ENCODE measurements at places on chromosomes 13 and 19.

- DNase-seq = peak; percentile 73
Observed at GRCh38 chr19:46297700-46298478, 1.0 kb downstream of the HIF3A start.

GRCh38 chr19:2271234-2272103 is 10.5 kb downstream of the PEAK3 start:
- peak; percentile 92 for DNase-seq

GRCh38 chr13:66021846-66022245 is 1208.3 kb downstream of the PCDH9 start:
- no peak for DNase-seq

DNA sequence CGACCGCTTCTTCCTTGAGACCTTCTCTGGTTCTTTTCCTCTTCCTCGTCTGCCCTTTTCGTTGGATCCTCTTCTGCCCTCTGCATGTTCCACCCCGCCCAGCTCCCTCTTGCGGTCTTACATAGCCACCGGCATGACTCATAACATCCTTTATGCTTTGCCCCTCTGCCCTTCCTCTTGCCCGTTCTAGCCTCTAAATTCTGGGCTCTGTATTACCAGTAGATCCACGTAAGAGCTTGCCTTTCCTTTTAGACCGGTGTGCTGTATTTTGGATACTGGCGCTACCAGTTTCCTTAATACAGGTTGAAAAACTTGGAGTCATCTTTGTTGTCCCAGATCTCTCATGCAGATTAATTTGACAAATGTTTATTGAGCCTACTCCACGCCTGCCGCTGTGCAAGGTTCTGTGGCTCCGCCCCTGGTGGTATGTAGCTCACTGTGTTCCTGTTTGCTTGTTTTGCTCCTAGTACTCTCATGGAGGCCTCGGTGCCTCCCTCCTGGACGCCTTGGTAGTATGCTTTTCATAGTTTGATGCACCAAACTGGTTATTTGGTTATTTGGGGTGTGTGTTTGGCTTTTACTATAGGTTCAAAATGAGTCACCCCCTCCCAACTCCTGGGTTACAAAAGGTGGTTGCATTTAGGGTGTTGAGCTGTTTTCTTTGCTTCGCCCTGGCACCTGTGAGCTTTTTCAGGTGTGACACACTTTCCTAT is 1.7 kb downstream of the GTF3A start:
- peak; percentile 82 for DNase-seq

- DNase-seq = no peak
Observed at GRCh38 chr19:18637673-18638630, 1.1 kb downstream of the KLHL26 start.

GRCh38 chr13:93862259-93862658 is 617.2 kb downstream of the DCT start:
- peak; percentile 24 for DNase-seq

- DNase-seq = peak; percentile 86
Observed at GRCh38 chr19:38683393-38684077, 36.1 kb downstream of the ACTN4 start.

DNA sequence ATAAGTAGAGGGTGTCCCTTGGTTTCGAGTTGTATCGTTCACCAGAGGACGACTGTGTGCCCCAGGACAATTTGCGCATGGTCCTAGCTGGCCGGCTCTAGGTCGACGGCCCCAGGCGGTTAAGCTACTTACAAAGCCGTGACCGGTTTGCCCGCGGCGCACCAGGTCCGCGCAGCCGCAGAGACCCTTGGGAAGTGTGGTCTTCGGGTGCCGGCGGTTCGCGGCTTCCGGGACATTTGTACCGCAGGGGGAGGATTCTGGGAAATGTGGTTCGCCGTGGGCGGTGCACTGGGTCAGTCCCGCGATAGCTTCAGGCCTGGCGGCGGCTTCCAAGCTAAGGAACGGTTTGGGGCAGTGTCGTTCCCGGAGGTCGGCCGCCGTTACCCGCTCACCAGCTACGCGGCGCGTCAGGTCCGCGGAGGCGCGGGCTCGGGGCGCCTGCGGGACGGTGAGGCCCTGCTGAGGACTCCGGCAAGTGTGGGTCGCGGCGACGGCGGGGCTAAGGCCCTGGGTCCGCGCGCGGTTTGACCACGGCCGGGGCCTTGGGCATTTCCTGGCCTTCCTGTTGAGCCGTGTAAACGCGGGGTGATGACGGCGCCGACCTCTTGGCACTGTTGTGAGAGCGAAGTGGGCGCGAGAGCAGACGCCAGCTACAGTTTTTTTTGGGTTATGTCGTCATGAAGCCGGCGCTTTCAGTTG is at the start of gene ZNF302:
Gene ZNF302 (plus strand): TSS at position 293 of the 699 bp plus-strand sequence. CDS start 1,127 bp downstream, outside the sequence.
- peak; percentile 99 for DNase-seq

- DNase-seq = no peak
Observed at GRCh38 chr13:41034881-41035280, 15.8 kb upstream of the ELF1 start.

- peak; percentile 73 for DNase-seq
Observed at GRCh38 chr19:45153339-45154063, 7.3 kb downstream of the NKPD1 start.

GRCh38 chr13:100753376-100753775 is 78.8 kb upstream of the TMTC4 start:
- DNase-seq = no peak

GRCh38 chr13:28318496-28318895 is 176.4 kb downstream of the FLT1 start:
- DNase-seq = no peak

- no peak for DNase-seq
Observed at GRCh38 chr13:76397413-76397812, 488.8 kb downstream of the KCTD12 start.

DNA sequence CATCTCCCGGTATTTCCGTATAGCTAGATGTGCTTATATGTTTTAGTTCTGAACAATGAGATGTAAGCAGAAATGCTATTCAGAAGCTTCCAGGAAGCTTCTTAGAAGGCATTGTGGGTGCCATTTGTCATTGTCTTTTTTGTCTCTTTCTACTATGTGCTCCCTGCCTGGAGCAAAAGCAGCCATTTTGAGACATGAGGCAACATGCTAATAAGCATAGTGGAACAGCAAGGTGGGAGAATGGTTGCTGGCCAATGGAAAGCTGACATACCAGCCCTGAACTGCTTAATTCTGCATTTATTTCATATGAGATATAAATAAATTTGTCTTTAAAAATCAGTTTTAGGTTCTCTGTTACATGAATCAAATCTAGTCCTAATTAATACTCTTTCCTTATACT is 299.7 kb downstream of the LMO7 start:
- no peak for DNase-seq

- DNase-seq = no peak
Observed at GRCh38 chr13:24360106-24360505, 50.7 kb downstream of the C1QTNF9 start.

- no peak for DNase-seq
Observed at GRCh38 chr19:4583961-4584669, 24.6 kb upstream of the SEMA6B start.

DNA sequence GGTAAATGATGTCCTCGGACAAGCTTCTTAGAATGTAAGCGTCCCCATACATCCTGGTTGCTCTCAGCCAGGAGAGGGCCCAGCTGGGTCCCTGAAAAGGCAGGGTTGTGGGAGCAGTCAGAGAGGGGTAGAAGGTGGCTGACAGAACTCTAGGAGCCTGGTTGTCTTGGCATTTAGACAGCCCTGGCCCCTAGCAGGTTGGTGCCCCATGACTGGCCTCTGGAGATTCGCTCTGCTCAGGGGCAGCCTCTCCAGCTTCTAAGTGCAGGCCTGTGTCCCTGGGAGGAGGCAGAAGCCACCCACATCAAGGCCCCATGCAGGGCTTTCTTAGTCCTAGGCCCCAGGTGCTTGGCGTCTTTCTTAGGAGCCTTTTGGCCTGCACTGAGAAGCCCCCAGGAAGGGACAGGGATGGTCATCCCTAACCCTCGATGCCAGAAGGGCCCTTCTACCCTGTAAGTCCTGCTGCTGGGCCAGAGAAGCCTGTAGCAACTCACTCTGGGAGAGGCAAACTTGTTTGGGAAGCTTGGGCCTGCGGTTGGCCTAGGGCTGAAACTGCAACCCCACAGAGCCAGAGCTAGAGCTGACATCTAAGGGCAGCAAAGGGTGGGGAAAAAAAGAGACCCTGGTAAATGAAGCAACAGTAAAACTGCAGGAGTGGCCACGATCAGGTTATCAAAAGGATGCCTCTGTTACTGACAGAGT is 2.8 kb upstream of the CDX2 start:
- no peak for DNase-seq

DNA sequence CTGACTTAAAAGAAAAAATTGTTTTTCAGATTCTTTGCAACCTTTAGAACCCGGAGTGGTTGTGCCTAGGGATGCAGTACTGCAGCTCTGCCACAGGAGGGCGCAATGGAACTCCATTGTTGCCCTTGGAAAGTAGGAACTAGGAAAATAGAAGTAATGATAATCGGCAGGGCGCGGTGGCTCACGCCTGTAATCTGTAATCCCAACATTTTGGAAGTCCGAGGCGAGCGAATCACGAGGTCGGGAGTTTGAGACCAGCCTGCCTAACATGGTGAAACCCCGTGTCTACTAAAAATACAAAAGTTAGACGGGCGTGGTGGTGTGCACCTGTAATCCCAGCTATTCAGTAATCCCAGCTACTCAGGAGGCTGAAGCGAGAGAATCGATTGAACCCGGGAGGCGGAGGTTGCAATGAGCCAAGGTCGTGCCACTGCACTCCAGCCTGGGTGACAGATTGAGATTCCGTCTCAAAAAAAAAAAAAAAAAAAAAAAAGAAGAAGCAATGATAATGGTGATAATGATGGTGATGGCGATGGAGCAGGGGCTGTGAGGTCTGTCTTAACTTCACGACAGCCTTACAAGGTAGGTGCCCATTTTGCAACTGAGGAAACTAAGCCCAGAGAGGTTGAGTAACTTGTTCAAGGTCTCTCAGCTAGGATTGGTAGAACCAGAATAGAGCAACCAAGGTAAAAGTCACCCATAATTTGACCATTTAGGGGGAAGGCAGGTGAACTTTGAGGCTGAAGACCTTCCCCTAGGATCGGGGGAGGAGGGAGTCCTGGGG is 5.5 kb upstream of the ADAMTS10 start:
- peak; percentile 57 for DNase-seq

GRCh38 chr13:113631341-113632095 is 26.5 kb downstream of the ATP4B start:
- no peak for DNase-seq

DNA sequence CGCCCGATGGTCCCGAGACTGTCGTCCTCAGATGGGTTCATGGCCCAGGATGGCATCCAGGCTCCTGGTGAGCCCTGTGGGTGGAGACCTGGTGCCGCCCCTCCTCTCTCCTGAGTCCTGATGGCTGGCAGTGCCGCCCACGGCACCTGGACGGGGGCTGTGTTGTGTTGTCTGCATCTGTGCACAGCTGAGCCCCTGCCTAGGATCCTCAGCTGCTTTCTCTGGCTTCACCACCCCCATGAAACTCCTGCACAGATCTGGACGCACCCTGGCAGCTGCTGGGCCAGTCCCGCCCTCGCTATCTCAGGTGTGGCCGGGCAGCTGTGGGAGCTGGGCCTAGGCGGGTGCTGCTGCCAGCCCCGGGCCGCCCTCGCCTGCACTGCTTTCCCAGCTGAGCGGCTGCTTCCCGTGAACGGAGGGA is 27.7 kb downstream of the MCF2L start:
- DNase-seq = no peak

- DNase-seq = no peak
Observed at GRCh38 chr13:75661443-75661842, 25.3 kb downstream of the LMO7 start.

DNA sequence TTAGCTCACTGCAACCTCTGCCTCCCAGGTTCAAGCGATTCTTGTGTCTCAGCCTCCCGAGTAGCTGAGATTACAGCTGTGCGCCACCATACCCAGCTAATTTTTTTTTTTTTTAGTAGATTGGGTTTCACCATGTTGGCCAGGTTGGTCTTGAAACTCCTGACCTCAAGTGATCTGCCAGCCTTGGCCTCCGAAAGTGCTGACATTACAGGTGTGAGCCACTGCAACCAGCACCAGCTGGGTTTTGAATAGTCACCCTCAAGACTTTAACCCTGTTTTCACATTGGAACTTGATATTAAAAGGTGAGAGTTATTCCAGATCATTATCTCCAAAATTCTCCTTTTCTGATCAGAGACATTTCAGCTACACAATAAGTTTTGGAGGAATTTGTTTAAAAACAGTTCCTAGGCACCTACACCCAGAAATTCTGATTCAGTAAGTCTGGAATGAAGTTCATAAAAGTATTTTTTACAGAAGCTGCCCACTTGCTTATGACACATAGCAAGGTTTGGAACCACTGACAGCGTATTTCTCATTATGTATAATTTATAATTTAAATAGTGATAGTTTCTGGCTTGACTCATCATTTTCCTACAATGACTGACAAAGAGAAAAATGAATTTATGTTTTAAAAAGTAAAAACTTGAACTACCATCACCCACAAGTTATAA is 417.3 kb downstream of the DIAPH3 start:
- peak; percentile 58 for DNase-seq

DNA sequence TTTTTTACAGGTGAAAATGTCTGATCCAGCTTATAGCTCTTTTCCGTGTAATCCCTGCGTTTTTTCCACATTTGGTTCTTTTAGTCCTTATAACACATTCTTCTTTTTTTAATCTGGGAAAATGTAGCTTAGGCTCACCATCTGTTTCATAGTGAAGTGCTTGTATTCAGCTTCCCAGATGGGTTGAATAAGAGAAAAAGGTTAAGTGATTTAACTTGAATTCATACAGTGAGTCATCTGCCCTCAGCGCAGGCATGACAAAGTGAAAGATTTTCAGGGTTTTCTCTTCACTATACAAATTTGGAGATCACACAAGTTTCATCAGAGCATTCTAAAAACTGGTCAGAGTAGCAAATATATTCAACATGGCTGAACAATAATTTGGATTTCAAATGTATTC is 224.8 kb downstream of the SPRY2 start:
- peak; percentile 79 for DNase-seq

DNA sequence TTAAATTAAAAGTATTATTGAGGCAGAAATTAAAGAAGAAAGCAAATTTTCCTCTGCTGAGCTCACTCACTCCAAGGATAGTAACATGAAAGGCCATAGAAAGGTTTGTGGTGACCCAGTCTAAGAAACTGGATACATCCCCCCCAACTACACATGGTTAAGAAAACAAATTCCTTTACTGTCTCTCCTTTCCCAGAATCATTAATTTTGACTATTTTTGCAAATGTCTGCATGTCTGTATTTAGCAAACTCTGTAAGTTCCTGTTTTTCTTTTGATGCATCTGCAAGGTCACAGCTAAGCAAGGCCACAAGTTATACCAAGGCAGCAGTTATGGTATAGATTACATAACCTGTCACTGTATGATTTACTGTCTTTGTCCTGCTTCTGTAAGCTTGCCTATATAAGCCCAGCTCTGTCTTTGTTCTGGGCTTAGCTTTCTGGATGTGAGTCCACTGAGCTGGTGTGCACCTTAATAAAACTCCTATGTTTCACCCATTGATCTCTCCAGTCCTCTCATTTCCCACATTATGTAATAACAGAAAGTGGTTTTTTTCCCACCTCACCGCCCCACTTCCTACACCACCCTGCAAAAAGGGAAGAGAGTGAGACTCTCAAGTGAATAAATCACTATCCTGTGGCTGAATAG is 8.5 kb upstream of the ZNF83 start:
- DNase-seq = no peak

DNA sequence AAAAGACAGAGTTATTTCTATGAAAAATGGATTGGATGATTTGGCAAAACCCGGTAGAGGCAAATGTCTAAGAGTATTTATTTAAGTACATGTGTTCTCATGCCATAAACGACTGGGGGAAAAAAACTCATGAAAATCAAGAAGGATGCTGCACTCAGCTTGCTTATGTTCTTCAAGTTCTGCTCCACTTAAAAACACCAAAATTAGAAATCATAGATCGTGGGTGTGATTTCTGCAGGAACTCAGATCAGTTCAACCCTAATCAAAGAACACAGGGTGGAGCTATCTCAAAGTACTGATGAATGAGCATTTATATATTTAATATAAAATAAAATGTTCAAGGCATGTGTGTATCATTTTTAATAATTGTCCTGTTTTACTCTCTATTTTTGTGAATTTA is 103.8 kb downstream of the FGF14 start:
- DNase-seq = no peak
